ENCODE measurements at places on chromosomes 4 and X.

DNA sequence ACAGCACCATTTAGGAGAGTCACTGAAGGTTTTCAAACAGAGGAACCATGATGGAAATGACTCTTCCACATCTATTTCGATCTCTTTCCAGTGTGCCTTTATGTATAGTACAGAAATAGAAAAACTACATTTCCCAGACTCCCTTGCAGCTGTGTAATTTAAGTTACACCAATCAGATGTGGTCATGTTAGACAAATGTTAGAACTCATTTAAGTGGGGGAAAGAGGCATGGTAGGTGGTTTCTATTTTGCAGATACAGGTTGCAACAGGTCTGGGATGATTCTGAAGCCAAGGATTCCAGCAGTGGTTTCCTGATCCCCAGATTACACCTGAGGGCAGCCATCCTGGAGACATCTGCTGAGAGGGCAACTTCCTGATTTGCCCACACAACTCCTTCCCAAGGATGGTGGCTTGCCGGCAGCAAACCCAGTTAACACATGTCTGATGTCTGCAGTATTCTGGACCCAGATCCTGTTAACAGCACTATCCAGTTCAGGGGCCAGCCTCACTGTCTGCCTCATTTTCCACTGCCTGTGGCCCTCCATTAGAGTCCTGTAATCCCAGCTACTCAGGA is 38.7 kb upstream of the PDK3 start:
- no peak for DNase-seq

GRCh38 chr4:56253666-56254305 is 133.5 kb downstream of the AASDH start:
- DNase-seq, result no peak

DNA sequence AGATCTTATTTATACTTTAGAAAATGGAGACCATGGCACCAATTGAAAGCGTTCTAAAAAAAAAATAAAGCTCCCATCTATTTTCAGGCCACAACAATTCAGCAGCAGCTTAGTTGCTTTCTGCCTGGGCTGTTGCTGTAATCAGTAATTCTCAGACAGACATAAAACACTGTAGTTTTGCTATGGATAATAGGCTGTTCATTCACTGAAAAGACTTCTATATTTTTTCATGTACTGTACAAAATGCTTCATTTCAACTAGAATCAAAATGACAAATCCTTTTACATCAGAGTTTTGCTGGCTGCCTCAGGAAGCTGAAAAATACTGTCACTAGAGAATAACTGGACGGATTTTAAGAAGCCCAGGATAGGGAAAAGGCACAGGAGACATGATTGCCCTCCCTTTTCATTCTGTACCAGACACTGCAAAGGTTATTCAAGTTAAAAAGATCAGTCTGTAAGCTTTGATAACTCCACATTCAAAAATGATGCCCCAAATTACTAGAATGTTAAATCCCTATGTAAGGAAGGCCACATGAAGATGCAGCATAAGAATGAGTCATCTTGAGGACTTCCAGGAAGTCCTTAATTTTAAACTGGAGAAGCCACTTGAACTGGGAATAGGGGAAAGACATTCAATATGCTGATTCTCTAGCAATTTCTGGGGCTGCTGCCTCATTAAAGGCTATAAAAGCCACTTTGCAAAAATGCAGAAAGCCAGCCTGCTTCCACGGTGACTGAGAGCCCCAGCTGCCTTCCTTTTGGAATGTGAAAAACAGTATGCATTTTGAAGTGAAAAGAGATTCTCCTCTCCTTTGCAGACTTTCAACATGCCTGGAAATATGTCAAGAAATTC is 403.2 kb upstream of the RASGEF1B start:
- no peak for DNase-seq

DNA sequence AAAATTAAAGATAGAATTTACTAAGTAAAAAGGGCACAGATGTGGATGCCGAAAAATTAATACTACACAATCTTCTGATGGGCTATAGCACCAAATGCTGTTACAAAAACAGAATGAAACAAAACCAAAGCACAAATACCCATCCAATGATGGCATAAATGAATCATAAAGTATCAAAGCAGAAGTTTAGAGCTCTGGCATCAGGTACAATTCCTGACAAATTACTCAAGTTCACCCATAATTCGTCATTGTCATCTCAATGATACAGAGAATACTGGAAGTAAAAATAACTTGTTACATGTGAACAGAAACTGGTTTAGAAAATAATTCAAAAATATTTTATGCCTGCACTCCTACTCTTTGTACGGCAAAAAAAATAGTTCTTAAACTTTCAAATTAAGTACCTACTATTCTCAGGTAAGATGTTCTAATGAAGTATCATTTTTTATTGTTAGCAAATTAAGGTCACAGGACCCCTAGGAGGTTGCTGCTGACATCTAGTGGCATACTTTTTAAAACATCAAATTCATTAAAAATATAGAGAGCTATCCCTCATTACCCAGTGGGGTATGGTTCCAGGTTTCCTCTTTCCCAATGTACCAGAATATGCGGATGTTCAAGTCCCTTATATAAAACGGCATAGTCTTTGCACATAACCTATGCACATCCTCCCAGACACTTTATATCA is 126.1 kb downstream of the INPP4B start:
- DNase-seq, result no peak

DNA sequence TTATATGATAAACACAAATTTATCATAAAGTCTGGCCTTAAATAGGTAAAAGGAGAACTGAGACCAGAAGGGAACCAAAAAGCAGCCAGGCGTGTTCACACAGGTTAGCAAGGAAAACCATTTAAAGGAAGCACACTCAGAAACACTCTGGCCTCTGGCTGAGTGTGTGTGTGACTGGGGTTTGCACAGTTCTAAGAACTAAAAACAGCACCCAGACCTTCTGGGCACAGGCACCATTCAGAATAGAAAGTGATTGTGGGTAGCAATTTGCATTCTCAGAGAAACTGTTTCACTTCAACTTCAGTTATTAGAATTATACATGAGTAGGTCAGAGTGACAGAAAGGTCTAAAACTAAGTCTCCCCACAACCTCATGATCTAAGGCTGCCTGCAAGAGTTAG is 10.0 kb downstream of the GPR82 start:
- DNase-seq, result no peak

Measured in stimulated activated CD4-positive, alpha-beta T cell treated with anti-CD3 and anti-CD28 coated beads, Interleukin-15, amount 100 ng/mL, for 1 hour (primary cell).